WTC11 (cell line): ENCODE measurements at places on chromosomes 12 and 14. TPM values are rescaled to one million over a fixed set of nuclear protein-coding genes. Genes with fewer than 3 reads are reported as not detected.

- DNase-seq, result no peak
These were observed 14.8 kb downstream of the SMUG1 start for GRCh38 chr12:54173906-54174471.

The ETFBKMT gene
- total RNA-seq, result 2.0 to 2.2 TPM (median 2.1 TPM) in 3 replicates

GRCh38 chr12:68580911-68581310, 29.8 kb upstream of the RAP1B start:
- DNase-seq, result no peak

DNA sequence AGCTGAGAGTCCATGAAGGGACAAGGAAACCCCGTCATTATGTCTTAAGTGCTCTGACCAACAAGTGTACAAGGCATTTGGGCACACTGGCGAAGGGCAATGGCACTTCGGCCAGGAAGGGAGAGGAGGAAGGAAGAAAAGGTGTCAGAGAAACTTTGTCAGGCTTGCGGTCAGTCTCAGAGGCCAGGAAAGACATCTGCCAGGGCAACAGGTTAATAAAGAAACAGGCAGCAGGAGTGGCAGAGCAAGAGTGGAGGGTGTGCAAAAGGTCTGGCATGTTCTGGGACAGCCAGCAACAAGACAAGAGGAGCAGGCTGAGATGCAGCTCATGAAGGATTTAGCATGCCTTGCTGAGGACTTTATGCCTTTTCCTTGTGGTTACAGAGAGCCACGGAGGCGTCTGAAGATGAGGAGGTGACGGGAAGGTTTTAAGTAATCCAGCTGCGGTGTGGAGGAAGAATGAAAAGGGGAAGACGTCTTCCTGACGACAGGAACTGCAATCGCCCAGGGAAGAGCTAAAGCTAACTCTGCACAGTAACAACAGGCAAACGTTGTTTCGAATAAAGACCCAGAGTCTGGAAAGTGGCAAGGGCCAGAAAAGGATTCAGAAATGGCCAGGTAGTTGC, 13.1 kb downstream of the APPL2 start:
- no peak for DNase-seq

The MEG3 gene
- total RNA-seq, result 338 to 534 TPM (median 517 TPM) in 3 replicates

The SCFD1 gene
- total RNA-seq, result 69.1 to 79.1 TPM (median 77.5 TPM) in 3 replicates

- DNase-seq, result no peak
These were observed 154.4 kb downstream of the EMP1 start for GRCh38 chr12:13350946-13351345.

The ARHGAP9 gene
- 3.6 to 3.9 TPM (median 3.8 TPM) in 3 replicates for total RNA-seq
